ENCODE measurements at places on chromosomes 2 and 18.

GRCh38 chr2:134366359-134366758, 112.5 kb downstream of the MGAT5 start:
- DNase-seq: no peak

GRCh38 chr18:23316988-23317387, 136.1 kb upstream of the RIOK3 start:
- DNase-seq: no peak

DNA sequence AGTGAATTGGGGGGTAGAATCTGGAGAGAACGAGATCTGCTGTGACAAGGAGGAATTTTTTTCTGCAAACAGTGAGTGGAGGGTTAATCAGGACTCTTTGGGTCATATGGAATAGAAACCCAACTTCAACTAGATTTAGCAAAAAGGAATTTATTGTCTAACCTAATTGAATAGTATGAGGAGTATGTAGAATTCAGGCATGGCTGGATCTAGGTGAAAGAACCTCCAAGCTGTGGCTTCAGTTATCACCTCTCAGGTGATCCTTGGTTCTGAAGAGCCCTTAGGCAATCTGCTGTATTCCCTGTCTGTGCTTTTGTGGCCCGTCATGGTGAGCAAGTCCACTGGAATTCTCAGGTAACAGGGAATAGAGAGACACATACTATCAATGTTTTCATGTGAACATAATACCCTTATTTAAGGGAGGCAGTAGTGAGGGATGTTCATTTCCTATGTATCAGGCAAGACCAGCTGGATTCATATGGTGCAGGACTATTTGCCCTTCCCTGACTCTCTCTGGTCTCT, 164.7 kb downstream of the ALPK2 start:
- DNase-seq: no peak

DNA sequence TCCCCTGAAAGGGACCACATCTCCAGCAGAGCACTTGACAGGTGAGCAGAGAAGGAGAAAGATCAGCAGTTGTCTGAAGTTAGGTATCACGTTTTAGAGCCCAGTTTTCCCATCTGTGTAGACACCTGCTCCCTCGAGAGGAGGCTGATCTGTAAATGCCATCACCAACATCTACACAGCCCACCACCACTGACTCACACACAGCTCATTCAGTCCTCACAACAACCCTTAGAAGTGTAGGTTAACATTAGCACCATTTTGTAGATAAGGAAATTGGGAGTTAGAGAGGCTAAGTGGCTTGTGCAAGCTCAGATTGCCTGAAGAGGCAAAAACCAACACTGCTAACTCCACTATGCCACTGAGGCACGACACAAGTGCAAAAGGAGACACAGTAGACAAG, 37.2 kb upstream of the STAT1 start:
- DNase-seq: no peak

DNA sequence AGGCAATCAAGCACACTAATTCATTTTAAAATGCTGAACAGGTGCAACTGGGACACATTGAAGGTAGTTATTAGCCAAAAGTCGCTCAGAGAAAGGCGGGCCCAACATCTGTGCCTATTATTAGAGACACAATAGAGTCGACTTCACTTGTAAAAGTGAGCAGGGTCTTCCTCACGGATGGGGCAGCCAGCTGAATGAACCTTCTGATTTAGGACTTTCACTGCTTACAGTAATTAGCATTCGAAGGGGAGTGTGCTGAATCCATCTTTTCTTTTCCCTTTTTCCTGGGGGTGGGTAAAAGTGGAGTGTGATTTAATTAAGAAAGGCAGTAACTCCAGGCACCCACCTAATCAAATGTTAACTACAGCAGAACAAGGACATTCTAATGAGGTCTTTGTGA, 677.7 kb downstream of the DCDC2C start:
- DNase-seq: no peak

DNA sequence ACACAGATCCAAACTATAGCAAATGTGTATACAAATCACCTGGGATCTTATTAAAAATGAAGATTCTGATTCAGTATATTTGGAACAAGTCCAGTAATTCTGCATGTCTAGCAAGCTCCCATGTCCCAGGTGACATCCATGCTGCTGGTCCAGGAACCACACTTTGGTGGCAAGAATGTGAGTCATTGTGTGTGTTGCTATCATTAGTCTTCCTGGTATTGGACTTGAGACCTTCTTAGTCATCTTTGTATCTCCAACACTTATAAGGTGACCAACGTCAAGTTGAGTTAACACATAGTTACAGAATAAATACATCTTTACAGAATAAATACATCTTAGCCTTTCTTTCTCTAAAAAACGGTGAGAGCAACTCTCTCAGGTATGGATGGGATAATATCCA, 107.9 kb upstream of the NDUFV2 start:
- no peak for DNase-seq

DNA sequence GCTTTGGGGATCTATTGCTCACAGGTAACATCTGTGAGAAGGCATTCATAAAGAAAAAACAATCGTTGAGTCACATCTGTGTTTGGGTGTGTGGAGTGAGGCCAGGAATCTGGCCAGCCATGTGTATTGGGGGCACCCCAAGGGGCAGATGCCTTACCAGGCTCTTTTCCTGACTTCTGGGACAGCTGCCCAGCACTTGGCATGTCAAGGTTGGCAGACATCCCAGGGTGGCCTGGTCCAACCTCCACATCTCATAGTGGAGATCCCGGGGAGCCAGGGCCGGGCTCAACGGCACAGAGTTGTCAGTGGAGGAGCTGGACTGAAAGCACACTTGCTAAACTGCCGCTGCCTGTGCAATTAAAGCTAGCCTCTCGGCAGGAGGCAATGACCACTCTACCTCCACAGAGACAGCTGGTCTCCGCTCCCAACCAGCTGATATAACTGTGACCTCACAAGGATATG, 75.3 kb upstream of the MGAT4A start:
- DNase-seq: peak; percentile 91

GRCh38 chr2:12737738-12738485, 21.2 kb downstream of the TRIB2 start:
- no peak for DNase-seq

DNA sequence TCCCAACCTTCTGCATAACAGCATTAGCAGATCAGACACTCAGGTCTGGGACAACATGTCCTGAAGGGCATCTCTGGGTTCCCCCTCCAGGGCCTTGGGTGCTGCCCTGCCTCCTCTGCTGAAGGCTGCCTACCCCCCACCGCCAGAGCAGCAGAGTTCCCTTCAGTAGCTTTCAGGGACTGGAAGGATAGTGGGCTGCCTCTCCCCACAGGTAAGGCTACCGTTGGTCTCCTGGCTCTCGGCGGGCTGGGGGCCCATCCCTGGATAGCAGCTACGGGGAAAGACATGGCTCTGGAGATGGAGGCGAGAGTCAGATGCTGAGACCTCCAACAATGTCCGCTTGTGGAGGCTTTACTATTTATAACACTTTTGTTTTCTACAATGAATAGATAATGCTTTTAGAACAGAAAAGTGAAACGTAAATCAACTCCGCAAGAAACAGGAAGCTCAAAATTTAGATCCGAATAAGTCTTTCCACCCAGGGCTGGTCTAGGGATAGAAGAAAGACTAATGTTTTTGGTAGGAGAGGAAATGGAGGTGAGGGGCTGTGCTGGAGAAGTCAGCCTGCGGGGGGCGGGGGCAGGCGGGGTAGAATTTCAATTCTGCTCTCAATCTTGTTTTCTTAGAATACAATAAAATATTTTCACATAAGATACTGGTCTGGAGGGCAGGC, 58.4 kb downstream of the ARL4C start:
- DNase-seq: no peak

- DNase-seq: no peak
Measured at GRCh38 chr2:166375195-166375735, 479 bp downstream of the SCN9A start.

- no peak for DNase-seq
Measured at GRCh38 chr2:3291750-3292149, 85.9 kb downstream of the EIPR1 start.

DNA sequence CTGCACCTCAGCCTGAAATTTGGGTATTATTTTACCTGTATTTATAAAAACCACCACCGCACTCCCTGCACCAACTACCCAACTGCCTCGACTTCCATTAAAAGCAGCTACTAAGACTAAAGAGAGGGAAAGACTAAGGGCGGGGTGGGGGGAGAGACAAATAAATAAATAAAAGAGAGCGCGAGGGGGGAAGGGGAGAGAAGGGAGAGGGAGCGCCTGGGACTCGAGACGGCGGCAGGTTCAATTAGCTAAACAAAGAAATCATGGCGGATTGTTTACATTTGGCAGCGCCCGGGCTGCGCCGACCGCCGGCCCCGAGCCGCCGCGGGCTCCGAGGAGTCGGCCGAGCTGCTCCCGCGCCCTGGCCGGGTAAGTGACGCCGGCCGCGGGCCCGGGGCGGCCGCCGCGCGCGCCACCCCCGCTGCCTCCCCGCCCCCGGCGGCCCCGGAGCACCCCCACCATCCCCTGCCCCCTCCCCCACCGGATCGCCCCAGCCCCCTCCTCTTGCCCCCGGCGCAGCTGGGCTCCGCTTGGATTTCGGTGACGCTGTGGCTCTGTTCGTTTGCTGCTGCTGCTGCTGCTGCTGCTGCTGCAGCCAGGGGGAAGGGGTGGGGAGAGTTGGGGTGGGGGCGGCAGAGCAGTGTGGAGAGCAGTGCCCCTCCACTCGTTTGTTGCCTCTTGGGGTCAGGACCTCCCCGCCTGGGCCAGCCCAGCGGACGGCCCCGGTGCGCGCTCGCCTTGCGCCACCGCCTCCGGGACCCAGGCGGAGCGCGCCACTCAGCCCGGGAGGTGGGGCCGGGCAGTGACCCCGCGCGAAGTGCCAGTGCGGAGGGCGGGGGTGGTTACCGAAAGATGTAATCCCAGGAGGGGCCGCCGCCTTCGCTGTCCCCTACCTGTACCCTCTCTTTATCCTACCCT, 187.2 kb upstream of the FANCL start:
- DNase-seq: peak; percentile 45

- no peak for DNase-seq
Measured at GRCh38 chr2:232014681-232015080, 53.2 kb downstream of the DIS3L2 start.

- no peak for DNase-seq
Measured at GRCh38 chr2:194867328-194867727, 789.7 kb upstream of the SLC39A10 start.

DNA sequence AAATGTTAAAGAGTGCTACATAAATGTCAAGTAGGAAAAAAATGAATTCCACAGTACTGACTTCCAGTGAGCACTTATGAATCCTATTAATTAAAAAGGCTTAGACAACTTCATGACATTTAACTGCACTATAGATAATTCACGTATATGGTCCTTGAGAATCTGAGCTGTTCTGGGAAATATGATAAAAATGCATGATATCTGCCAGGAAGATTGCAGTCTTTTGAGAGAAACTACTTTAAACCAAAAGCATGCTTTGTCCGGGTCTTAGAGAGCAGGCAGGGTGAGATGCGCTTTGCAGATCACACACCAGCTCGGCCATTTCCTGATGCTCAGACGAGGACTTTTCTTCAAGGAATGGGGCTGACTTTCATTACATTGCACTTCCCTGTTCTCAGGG, 42.6 kb downstream of the CMPK2 start:
- DNase-seq: no peak

DNA sequence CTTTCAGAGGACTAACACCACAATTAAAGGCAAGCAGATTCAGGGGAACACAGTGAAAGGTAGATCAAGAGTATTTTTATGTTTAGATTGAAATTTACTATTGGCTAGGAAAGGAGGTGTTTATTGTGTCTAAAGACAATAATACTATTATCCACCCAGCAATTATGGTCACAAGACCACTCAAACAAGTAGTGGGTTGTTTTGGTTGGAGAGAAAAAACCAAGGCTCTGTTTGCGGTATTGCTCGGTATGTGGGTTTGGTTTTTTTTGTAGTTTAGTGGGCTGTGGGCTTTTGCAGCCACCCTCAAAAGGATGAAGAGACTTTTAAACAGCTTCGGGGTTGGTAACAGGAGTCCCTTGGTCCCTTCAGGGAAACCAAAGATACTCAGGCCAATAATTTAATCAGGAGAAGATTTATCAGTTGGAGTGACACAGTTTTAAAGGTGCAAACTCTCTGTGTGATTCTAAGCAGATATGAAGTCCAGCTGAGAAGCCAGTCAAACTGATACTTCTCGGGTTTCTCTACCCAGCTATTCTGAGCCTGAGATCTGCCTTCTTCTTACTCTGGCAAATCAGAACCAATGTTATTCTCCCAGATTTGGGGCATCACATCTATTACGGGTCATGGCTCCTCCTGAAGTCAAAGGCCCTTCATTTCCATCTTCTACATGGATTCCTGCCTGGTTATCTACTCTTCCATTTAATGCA, 55.3 kb downstream of the DCC start:
- DNase-seq: no peak

DNA sequence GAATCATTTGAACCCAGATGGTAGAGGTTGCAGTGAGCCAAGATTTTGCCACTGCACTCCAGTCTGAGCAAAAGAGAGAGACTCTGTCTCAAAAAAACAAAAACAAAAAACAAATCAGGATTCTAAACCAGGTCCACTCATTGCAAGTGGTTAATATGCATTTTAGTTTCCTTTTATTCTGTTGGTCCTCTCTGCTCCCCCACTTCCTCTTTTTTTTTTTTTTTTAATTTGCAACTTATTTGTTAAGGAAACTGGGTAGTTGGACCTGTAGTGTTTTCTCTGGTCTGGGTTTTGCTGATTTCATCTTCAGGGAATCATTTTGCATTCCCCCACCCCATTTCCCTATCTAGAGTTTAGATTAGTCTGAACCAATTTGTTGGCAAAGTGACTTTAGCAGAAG, 14.0 kb downstream of the FER1L5 start:
- no peak for DNase-seq

DNA sequence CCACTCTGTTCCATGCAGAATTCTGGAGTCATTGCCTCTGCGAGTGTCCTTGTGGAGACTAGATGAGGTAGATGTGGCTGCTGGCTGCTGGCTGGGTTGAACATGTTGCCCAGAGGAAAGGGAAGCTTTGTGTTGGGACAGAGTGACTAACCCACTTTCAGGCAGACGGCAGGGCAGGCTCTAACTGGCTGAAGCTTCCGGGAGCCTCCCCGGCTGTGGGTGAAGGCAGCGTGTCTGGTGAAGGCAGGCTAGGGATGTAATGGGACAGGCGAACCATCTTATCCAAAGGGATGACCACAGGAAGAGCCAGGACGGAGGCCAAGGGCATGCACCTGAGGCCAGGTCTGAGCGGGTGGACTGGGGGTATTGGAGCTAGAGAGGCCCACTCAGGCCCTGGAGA, 16.0 kb downstream of the ASPRV1 start:
- DNase-seq: no peak

GRCh38 chr2:19929226-19929625, 27.4 kb upstream of the TTC32 start:
- DNase-seq: no peak

GRCh38 chr2:211868996-211869533, 669.5 kb downstream of the ERBB4 start:
- no peak for DNase-seq

- DNase-seq: no peak
Measured at GRCh38 chr2:241794250-241794823, 14.7 kb upstream of the NEU4 start.

GRCh38 chr18:44777457-44778192, 96.9 kb downstream of the SETBP1 start:
- DNase-seq: no peak
